ENCODE measurements at places on chromosomes 2 and 18.
A peak's percentile ranks its signal among the peaks of the same experiment; 100 is the strongest.

- no peak for DNase-seq
- H3K4me3 ChIP-seq = no peak overlapping the region
Measured at GRCh38 chr2:33788044-33788443, 188.9 kb upstream of the FAM98A start.

DNA sequence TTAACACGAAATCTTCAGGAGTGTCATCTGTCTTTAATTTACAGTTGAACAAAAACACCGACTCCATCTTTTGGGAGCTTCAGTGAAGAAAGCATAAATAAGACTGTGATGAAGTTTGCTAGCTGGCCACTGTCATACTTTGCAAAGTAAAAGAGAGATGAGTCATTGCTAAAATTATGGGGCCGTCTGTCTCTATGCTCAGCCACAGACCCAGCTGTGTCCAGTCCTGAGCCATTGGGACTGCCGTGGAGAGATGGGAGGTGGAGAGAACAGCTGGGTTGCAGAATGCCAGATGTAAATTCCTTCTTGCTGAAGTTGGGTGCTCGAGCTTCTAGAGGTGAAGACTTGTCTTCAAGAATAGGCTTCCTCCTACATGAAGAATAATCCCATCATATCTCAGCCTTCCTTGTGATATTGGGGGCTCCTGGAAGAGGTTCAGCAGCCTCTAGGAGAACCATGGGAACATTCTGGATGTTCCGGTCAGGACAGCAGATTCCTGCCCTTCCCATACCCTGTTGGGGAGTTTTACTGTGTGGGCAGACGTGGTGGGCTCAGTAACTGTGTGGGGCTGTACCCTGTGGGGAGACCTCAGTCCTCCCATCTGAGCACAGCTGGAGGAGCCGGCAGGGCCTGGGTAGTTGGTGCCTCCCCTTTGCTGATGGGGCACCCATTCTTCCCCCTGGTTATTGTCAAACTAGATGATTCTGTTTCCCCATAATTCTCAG lies 71.1 kb downstream of the LDLRAD4 start:
- no peak for DNase-seq
- H3K27me3 ChIP-seq = no peaks in the 10 kb centered on the region
- H3K4me1 ChIP-seq = no peaks in the 10 kb centered on the region
- H3K4me3 ChIP-seq = no peak overlapping the region
- H3K27ac ChIP-seq = peak overlapping the region; percentile 6

DNA sequence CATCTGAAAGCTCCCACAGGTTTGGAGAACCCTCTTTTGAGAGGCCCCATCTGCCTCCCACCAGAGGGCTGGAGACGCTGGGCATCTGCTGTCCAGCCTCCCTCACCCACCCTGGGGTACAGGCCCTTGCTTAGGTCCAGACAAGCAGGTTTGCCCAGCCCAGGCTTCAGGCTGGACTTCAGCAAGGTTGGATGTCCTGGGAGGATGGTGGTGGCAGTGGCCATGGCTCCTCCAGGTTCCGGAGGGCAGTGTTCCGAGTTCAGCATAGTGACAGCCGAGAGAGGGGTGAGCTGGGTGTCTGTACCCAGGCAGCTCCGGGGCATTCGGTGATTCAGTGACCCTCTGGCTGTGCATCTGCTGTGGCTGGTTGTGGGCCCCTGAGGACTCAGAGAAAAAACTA lies 58.2 kb upstream of the HDAC4 start:
- H3K27me3 ChIP-seq = peaks cover 44% of the 10 kb centered on the region
- no peak overlapping the region for H3K27ac ChIP-seq
- no peak overlapping the region for H3K4me3 ChIP-seq
- DNase-seq = no peak
- no peaks in the 10 kb centered on the region for H3K4me1 ChIP-seq

GRCh38 chr2:163436963-163437362 lies 298.8 kb downstream of the FIGN start:
- H3K4me1 ChIP-seq = peaks cover 11% of the 10 kb centered on the region
- H3K4me3 ChIP-seq = no peak overlapping the region
- DNase-seq = no peak
- H3K27ac ChIP-seq = no peak overlapping the region
- H3K27me3 ChIP-seq = peaks cover 14% of the 10 kb centered on the region
- no peaks in the 10 kb centered on the region for H3K36me3 ChIP-seq

- H3K4me1 ChIP-seq = no peaks in the 10 kb centered on the region
- H3K27me3 ChIP-seq = no peaks in the 10 kb centered on the region
- no peak for DNase-seq
- H3K36me3 ChIP-seq = no peaks in the 10 kb centered on the region
Measured at GRCh38 chr2:140504601-140505000, 1626.2 kb downstream of the LRP1B start.

DNA sequence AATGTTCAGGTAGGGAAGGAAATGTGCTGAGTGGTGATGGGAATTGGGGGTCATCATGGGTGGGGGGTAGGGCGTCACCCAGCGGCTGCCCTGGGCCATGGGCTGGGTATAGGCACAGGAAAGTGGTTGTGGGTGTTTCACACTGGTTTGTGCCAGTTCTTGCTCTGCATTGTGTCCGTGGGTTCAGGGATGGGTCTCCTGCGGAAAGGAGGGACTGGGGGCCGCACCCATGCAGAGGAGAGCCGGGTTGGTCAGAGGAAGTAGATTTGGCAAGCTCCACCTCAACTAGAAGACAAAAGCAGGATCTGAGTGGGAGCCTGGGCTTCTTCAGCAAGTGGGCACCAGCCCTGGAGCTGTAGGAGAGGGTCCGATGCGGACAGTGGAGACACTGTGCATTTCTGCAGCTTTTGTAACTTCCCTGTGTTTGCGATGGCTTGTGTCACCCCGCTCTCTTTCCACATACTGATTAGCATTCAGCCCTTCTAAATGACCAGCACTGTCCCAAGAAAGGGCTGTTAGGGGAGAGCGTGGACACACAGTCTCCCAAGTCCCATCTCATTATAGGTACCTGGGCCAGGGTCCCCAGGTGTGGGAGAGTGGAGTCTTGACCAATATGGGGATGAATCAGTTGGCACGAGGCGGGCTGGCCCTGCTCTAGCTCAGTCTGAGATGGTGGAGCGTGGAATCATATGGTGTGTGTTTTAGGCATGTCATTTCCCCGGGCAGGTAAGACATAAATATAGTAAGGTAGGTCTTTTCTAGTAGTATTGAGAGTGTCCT lies 67.2 kb downstream of the LRRFIP1 start:
- peaks cover 29% of the 10 kb centered on the region for H3K36me3 ChIP-seq
- H3K27ac ChIP-seq = peak overlapping the region; percentile 96

- H3K4me1 ChIP-seq = no peaks in the 10 kb centered on the region
- no peaks in the 10 kb centered on the region for H3K27me3 ChIP-seq
- H3K36me3 ChIP-seq = no peaks in the 10 kb centered on the region
- H3K27ac ChIP-seq = no peak overlapping the region
Measured at GRCh38 chr2:163602196-163602595, 133.6 kb downstream of the FIGN start.

- peaks cover 32% of the 10 kb centered on the region for H3K36me3 ChIP-seq
- DNase-seq = no peak
- H3K27ac ChIP-seq = peak overlapping the region; percentile 98
- peak overlapping the region; percentile 99 for H3K4me3 ChIP-seq
- H3K27me3 ChIP-seq = no peaks in the 10 kb centered on the region
Measured at GRCh38 chr18:9101730-9102507, 580 bp upstream of the NDUFV2 start.

DNA sequence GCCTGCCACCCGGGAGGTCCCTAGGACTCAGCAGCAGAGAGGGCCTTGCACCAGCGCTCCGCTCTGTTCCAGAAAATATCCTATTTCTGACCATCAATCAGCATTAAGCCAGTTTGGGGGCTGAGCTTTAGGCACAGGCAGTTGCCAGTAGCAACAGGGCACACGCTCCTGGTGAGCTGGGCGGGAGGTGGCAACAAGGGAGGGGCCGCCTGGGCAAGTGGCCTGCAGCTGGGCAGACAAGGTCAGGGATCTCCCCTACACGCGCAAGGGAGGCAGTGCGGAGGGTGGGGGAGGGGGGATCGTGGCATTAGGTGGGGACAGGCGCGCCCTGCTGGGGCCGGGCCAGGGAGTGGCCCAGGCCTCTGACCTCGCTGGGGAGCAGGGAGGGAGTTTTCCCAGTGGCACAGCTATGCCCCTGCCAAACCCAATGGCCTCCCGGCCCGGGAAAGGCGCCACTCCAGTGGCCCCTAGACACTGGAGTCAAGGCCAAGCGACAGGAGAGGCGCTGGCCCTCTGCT lies 302.8 kb downstream of the NCKAP5 start:
- H3K27me3 ChIP-seq = peaks cover 39% of the 10 kb centered on the region
- no peak overlapping the region for H3K4me3 ChIP-seq
- no peak for DNase-seq
- no peaks in the 10 kb centered on the region for H3K36me3 ChIP-seq
- H3K4me1 ChIP-seq = peaks cover 3% of the 10 kb centered on the region

DNA sequence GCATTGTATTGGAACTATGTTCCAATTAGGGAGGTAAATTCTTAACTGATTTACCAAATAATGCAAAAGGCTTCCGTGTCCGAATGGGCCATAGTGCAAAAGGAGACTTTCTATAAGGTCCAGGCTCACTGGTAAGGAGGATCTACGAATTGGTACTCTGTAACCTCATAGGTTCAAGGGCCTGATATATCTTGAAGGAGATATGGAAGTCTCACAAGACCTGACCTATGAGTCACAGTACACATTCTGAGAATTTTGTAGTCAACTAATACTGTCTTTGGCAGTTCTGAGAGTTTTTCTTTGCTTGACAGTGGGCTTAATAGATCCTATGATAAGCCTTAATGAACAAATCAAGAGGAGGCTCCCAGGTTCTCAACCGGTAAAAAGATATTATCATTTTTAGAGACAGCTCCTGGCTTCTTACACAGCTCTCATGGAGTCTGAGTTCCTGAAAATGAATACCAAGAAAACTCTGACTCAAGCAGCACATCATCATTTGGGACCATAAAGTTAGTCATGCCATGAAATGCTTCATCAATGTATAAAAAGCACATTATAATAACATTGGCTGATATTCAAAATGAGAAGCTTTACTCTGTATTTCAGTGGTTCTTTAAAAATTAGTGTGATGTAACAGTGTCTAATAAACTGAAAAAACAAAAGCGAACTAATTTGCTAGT lies 1275.2 kb upstream of the CRIM1 start:
- H3K4me1 ChIP-seq = no peaks in the 10 kb centered on the region
- H3K27ac ChIP-seq = no peak overlapping the region
- H3K4me3 ChIP-seq = no peak overlapping the region
- DNase-seq = no peak

Measured in stimulated activated naive B cell treated with anti-CD40 and anti-IgM and Interleukin-4, amounts not matched to agents 10 μg/mL and 1 μg/mL and 100 μg/mL, for 72 hours (primary cell).